Activated CD4-positive, alpha-beta T cell treated with anti-CD3 and anti-CD28 coated beads, Interleukin-10, Interleukin-2, amounts not matched to agents 100 ng/mL and 50 ng/mL, durations not matched to agents 16 hours and 8 hours (primary cell): ENCODE measurements at places on chromosomes 1 and 21.

GRCh38 chr1:48760857-48761256 is 15.8 kb downstream of the BEND5 start:
- no peak for DNase-seq

DNA sequence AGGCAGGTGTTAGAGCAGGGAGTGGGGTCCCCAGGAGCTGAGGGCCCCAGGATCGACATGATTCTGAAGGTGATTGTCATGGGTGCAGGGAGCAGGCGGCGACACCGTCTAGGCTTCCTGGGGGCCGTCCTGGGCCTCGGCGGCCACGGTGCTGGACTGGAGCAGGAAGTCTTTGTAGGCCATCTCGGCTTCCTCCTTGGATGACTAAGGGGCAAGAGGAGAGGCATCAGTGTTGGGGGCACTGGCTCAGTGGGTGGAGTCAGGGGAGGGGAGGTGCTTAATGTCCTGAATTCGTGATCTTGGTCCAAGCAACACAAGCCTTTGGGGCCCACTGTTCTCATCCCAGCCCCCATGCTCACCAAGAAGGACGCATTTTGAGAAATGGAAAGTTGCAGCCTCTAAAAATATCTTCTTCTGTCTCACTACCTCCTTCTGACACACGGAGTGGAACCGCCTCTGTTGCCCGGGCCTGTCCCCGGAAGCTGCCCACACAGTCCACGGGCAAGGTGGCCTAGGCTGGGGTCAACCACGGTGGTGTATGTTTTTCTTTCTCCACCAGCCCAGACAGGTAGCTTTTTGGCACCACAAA is 8.6 kb upstream of the FCMR start:
- DNase-seq, result no peak

GRCh38 chr1:88701275-88701674 is 17.2 kb downstream of the PKN2 start:
- no peak for DNase-seq

DNA sequence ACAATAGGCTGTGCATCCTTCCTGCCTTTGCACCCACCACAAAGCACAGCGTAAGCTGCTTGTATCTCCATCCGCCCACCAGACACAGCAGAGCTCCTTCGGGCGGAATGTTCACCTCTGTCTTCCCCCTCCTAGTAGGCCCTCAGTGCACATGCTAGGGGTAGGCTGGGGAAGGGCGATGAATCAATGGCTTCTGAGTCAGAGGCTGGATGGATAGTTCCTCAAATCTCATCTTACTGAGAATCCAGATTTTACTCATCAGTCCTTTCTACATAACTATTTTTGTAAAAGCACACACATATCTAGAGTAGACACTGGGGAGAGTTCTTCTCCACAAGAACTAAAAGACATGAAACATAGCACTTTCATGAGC is 73.8 kb downstream of the BCAR3 start:
- peak; percentile 90 for DNase-seq

- no peak for DNase-seq
These were observed 76.3 kb downstream of the KRTAP19-8 start for GRCh38 chr21:30962013-30962412.

DNA sequence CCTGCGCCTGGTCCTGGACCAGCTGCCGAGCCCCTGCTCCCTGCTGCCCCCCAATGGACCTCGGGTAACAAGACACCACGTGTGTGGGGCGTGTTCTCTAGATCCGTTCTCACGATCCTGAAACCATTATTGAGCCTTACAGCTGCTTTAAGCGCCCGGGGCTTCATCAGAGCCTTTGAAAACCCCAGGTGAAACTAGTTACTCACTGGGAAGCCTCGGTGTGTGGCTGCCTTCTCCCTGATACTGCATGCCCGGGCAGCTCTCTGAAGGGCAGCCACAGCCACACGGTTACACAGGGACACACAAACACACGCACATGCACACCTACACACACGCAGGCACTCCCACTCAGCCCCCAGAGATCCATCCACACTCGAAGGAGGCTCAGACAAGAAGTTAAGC is 5.3 kb downstream of the HES2 start:
- peak; percentile 57 for DNase-seq

DNA sequence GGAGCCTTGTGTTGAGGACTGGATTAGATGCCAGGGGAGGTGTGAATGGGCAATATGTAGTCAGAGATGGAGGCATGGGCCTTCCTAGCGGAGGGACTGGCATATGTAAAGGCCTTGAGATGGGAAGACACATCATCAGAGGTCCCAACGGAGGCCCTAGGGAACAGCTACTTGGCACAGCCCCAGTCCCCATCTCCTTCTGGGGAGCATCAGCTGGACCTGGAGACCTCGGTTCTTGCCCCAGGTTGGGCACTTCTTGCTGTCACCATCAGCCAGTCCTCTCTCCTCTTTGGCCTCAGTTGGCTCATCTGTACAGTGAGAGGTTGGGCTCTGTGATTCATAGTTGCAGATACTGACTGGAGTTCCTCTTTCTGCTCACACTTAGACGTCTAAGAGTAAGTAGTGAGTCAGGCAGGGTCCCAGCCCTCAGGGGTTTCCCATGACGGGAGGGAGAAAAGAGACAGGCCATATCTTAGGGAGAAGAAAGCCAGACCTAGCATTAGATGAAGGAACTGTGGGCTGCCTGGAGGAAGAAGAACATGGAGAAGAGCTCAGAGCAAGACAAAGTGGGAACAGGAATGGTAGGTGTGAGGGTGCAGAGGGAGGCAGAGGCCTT is 3.4 kb upstream of the MARCKSL1 start:
- no peak for DNase-seq

DNA sequence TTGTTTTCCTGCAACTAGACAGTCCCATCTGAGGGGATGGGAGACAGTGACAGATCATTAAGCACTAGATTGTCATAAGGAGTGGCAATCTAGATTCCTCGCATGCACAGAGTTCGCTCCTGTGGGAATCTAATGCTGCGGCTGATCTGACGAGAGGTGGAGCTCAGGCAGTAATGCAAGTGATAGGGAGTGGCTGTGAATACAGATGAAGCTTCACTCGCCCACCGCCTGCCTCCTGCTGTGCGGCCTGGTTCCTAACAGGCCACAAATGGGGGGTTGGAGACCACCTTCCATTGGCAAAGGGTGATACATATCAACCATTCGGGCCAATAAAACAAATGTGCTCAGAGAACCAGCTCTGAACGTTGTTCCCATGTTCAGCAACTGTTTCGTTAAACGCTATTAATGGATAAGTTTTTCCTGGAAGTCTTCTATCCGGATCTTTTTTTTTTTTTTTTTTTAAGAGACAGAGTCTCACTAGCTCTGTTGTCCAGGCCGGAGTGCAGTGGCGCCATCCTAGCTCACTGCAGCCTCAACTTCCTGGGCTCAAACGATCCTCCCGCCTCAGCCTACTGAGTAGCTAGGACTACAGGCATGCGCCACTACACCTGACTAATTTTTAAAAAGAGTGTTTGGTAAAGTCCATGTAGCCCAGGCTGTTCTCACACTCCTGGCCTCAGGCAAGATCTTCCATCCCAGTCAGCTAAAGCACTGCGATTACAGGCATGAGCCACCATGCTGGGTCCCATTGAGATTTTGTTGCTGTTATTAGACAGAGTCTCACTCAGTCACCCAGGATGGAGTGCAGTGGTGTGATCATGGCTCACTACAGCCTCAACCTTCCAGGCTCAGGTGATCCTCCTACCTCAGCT is 8.7 kb upstream of the RSRP1 start:
- no peak for DNase-seq

- DNase-seq, result no peak
These were observed 298.6 kb upstream of the AJAP1 start for GRCh38 chr1:4355839-4356238.

DNA sequence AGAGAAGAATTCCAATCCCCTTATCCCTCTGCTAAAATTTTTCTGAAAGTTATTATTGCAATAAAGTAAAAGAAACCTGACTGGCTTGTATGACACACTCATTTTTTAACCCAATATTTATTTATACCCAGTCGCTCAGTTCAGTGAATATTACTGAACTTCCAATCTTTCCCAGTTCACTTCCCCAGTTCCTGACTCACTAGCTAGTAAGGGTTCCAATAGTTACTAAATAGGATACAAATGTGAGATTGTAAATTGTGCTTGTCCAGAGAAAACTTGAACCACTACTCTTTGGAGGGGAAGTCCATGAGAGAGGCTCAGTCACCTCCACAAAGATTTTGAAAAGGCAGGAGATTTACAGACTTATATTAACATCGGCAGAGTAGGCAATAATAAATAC is 31.4 kb downstream of the PRDX6 start:
- no peak for DNase-seq

- no peak for DNase-seq
These were observed 5.7 kb upstream of the KRTAP12-1 start for GRCh38 chr21:44687671-44688070.

GRCh38 chr1:24415910-24416665 is 486 bp downstream of the NIPAL3 start:
- DNase-seq, result peak; percentile 18

DNA sequence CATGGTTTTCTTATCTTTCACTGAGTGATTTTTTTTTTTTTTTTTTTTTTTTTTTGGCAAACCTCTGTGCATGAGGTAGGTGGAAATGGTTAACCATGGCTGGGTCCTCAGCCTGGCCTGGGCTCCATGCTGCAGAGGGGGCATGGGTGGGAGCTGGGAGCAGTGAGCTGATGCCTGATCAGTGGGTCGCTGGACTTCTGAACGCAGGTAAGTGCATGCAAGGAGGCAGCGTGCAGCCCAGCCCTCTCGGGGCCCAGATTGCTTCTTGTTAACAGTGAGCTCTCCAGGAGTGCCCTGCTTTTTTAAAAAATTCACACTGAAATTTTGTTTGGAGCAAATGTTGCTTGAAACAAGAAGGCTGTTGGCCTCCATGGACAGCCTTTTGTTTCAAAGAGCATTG is 75.2 kb downstream of the UCK2 start:
- DNase-seq, result no peak

- DNase-seq, result no peak
These were observed 6.6 kb upstream of the TMEM52 start for GRCh38 chr1:1925437-1926345.

DNA sequence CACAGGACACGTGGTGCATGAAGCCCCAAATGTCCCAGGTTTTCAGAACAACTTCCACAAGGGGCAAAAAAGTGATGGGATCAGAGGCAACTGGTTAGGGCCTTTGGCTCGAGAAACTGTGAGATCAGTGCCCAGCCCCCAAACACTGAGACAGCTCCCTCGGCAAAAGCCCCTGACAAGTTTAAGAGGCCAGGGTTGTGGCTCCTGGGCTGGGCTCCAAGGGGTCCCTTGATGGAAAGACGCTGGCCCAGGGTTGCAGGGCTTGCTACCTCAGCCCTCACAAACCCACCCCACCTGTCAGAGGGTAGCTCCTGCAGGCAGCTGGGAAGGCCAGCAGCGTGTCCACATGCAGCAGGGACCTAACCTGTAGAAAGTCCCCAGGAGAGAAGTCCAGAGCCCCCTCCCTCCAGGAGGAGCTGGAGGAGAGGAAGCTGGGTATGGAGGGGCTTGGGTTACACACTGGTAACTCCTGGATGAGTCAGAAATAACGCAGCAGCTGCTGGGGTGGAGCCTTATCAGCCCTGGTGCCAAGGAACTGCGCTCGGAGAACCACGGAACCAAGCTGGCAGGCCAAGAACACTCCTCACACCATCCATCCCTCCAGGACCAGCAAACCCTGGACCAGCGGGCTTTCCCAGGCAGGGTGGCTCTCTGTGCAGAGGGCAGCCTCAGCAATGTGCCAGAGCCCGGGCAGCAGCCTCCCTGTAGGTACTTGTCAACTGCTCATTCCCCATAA is 37.5 kb downstream of the CTNNBIP1 start:
- DNase-seq, result no peak

- DNase-seq, result no peak
These were observed 38.6 kb upstream of the RALGPS2 start for GRCh38 chr1:178686407-178686806.

- DNase-seq, result peak; percentile 19
These were observed 82.0 kb downstream of the KCNK1 start for GRCh38 chr1:233695901-233696300.

- no peak for DNase-seq
These were observed 137.2 kb downstream of the DMRTA2 start for GRCh38 chr1:50285994-50286393.

DNA sequence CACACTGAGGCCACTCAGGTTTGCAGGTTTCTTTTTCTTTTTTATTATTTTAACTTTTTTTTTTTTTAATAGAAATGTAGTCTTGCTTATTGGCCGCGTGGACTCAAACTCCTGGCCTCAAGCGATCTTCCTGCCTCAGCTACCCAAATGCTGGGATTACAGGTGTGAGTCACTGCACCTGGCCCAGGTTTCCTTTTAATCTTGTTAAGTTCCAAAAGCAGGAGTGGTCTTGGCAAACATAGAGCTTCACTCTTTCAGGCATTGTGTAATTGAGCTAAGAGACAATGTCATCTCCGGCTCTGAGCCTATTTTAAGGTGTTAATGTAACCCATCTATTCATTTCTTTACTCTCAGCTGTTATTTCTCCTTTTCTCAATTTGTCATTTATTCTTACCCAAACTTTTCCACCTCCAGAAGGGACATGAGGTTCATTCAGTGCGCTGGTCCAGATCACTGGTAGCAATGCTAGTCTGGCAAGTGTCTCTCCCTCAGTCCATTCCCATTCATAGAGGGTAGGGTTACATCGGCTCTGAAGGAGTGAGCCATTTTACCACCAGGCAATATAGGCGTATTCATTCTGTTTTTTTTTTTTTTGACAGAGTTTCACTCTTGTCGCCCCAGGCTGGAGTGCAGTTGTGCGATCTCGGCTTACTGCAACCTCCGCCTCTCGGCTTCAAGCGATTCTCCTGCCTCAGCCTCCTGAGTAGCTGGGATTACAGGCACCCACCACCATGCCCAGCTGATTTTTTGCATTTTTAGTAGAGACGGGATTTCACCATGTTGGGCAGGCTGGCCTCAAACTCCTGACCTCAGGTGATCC is 11.3 kb upstream of the MFSD2A start:
- no peak for DNase-seq

DNA sequence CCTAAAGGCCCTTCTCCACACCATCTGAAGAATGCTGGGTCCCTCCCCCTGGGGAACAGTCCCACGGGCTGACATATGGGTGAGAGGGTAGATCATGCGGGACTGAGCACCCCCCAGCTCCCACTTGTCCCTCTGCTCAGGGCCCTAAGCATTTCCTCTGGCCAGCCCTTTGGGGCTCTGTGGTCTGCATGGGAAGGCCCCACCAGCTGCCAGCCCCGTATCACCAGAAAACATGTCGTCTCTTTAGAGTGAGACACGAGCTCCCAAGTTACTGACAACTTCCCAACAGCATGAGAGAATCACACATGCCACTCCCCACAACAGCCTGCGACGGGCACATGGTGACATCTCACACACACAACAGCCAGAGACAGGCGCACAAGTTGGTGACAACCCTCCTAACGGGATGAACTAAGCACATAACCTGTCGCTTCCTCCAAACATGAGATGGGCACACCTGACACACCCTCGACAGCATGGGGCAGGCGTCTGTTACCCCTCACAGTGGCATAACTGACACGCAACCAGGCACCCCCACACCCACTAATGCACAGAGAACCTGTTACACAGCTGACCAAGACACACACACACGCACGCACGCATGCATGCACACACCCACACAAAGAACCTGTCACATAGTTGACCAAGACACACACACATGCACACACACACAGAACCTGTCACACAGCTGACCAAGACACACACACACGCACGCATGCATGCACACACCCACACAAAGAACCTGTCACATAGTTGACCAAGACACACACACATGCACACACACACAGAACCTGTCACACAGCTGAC is 41.2 kb downstream of the AHDC1 start:
- DNase-seq, result no peak

GRCh38 chr1:157163273-157164127 is 25.3 kb upstream of the ETV3 start:
- peak; percentile 76 for DNase-seq
